ENCODE measurements at places on chromosomes 16 and 17.

DNA sequence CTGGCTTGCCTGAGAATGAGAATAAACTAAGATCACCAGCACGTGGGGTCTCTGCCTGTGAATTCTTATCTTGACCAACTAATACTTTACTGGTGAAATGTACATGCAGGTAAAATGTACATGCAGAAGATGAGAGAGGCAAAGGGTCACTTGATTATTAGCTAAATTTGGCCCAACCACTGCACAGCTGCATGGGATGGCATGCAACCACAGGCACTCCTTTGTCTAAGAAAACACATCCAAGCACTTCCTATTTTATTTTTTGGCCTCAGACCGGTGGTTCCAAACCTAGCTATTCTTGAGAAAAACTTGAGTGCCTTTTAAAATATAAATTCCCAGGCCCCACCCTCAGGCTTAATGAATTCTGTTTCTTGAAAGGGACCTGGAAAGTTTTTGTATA is 77.9 kb downstream of the SYCE1L start:
- no peak for DNase-seq

- DNase-seq = no peak
These were observed 8.6 kb upstream of the ATXN1L start for GRCh38 chr16:71837150-71837549.

DNA sequence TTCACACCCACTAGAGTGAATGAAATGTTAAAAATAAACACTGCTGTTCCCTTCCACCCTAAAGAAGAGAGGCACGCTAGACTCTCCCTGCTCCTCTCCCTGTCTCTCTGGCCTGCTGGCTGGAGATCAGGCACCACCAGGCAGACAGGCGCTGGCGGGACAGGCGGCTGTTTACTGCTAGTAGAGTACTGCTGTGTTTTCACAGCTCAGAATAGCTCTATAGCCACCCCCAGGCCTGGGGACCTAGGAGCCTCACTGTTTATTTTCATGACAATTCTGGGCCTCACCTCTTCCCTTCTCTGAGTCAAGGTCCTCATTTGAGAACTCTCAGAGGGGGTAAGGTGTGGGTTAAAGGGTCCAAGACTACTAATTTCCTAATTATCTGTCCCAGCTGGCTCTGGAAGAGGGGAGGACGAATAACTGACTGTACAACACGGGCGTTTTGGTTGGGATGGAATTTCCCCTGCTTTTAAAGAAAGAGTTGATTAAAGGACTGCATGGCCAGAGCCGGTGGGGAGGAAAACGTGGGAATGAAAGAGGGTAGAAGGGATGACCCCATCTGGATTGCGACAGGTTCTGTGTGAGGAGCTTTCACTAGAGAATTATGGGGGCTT is 9.0 kb upstream of the G6PC1 start:
- DNase-seq = no peak

DNA sequence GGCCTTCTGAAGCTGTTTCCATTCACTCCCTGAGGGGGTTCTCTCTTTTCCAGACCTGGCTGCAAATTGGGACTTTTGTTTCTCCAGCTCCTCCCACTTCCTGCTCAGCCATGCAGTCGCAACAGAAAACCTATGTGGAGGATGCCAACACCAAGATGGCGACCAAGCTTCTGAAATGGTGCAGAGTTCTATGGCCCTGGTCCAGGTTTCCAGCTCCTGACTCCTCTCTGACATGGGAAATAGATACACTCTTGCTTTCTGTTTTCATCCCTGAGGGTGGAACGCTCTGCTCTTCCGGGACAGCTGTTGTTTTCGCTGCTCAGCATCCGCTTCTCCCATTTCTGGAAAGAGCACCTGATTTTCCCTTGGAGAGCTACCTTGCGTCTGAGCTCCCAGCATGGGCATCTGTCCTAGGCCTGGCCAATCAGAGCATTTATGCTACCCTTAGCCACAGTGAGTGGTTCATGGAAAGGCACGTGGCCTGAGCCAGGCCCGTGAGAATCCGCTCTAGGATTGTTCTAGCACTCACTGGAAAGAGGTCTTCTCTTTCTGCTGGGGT is 8.1 kb downstream of the GPRC5B start:
- DNase-seq = no peak

DNA sequence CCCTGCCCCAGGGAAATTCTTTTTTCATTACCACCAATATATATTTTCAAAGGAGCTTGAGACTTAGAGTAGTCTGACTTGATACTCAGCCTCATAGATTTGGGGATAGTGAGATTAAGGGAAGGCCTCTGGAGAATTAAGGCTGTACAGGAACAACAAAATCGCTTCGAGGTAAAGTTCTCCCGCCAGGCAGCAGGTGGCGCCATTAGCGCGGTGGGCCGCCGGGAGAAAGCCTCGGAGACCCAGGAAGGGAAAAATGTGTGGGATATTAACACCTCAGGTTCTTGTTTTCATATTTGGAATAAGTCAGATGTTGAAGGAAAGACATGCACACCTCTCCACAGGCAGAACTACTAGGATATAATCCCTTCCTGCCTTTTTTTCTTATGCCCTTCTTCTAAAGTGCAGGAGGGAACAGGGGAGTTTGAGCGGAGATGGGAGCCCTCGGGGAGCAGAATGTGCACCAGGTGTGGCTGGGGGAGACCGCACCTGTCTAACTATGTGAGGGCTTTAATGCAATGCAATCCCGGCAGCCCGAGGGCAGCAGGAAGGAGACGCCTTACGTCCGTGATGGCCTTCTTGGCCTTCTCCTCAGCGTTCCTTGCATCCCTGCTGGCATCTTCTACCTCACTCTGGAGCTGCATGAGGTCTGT is 25.9 kb downstream of the MYH3 start:
- no peak for DNase-seq

DNA sequence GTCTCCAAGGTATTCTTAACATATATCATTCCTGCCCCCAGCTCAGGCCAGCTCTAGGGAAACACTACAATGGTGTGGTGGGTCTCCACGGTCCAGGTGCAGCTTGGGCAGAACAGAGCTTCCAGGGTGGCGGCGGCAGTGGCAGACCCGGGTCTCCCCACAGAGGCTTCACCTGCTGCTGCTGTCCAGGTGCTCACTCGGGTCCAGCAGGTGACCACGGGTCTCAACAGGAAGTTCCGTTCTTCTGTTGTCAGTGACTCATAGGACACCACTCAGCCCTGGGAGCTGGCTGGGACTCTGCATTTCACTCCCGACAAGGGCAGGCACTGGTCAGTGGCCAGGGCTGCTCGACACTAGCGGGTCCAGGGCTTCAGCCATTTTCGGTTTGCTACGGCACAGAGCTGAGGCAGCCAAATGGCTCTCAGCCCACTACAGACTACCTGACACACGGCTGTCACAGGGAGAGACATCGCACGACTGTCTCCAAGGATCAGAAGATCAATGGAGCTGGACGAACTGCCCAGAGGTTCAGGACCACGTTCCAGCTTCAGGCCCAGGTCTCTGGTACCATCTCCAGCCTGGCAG is 16.7 kb downstream of the MTHFSD start:
- DNase-seq = no peak
